WTC11 (cell line): ENCODE measurements at places on chromosomes 16 and 17. TPM values are rescaled to one million over a fixed set of nuclear protein-coding genes. Genes with fewer than 3 reads are reported as not detected.

- no peak for DNase-seq
These were observed 356.1 kb upstream of the ZFHX3 start for GRCh38 chr16:73404001-73404400.

DNA sequence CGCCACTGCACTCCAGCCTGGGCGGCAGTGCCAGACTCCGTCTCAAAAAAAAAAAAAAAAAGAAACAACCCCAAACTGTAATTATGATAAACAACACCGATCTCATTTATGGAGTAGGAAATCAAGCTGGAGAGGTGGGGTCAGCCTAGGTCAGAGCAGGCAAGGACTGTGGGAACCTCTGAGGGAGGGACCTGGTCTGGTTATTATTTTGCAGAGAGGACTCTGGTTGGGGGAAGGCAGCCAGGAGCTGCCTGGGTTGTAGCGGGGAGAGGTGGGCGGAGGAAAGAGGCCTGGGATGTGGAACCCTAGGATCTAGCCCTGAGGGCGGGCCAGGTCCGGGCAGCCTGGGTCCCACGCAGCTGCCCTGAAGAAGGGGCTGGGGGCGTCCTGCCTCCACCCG is 10.9 kb upstream of the HS3ST6 start:
- DNase-seq: no peak

DNA sequence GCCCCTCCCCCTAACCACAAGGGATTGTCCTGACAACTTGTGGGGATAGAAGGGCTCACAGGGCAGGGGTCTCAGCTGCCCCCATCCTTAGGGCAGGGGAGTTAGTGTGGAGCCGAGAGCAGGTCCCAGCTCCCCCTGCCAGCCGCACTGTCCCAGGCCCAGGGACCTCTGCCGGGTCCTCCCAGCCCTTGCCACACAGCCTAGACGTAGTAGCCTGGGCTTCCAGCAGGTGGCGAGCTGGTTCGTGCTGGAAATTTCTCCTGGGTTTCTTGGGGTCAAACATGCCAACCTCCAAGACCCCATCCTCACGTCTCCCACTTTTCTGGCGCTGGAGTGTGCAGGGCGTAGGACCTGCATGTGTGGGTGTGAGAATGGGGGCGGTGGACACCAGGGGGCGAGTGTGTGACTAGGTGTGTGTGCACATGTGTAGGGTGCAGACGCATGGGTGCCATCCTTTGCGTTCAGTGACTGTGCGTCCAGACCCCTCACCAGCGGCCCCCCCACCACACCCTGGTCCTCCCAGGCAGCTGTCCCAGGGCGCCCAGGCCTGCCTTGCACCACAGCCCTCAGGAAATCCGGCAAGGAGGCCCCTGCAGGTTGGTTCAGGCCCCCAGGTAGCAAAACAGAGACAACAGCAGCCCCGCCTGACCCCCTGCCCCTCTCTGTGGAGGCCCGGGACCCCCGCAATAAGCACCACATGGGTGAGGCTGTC is 29.5 kb downstream of the SBK1 start:
- peak; percentile 79 for DNase-seq

DNA sequence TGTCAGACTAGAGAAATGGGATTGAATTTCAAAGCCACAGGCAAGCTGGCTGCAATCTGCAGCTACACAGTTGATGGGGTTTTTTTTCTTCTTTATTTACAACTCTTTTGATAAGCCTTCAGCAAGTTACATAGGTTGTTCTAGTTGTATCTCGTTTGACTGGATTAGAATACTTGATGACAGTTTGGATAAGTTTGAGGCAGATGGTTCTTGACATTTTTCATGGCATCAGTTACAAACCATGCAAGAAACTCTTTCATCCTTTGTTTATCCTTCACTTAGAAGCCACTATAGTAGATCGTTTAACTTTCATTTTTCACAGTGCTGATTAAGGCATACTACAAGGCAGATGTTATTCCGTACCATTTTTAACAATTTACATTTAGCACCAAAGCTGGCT is 238.9 kb downstream of the TOX3 start:
- no peak for DNase-seq

The HLF gene
- 0.30 to 0.34 TPM (median 0.31 TPM) in 3 replicates for total RNA-seq

The CTRB2 gene
- 5.8 to 11.8 TPM (median 6.8 TPM) in 3 replicates for total RNA-seq
